NCI-H460 (cell line): ENCODE measurements at places on chromosomes 6 and 20.

DNA sequence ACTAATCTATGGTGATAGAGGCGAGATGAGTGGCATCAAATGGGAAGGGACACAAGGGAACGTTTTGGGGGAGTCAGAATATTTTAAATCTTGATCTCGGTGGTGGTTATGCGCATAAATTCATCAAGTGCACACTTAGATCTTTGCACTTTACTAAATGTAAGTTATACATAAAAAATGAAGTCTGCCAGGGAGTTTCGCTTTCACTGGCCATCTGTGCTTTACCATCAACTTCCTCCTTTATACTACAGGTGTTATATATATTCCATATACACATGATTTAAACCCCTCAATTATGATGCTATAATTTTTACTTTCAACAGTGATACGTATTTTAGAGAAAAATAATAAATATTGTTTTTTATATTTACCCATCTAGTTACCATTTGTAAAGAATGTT lies 97.6 kb upstream of the AKIRIN2 start:
- DNase-seq = no peak

DNA sequence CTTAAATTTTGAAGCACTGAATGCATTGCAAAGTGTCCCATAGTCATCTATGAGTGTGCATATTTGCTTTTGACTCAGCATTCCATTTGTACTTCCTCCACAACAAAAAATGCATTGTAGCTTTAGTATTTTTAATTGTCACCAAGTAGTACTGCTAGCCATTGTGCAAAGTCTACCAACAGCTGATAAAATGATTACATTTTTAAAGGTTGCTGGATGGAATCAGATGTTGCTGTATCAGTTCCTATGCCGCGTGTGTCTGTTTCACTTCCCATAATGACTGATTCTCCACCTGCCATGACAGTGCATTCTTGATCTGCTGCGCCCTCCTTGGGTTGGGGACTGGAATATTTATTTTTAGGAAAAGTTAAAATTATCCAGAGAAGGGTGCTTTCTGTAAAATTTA lies 41.2 kb downstream of the SLX4IP start:
- no peak for DNase-seq

- no peak for DNase-seq
Measured at GRCh38 chr6:99307295-99307907, 42.1 kb downstream of the FAXC start.

GRCh38 chr6:34063651-34064050 lies 82.2 kb downstream of the GRM4 start:
- DNase-seq = no peak

GRCh38 chr6:161543684-161544309 lies 269.9 kb upstream of the AGPAT4 start:
- no peak for DNase-seq
